ENCODE measurements at places on chromosomes 4 and X.
A peak's percentile ranks its signal among the peaks of the same experiment; 100 is the strongest.

GRCh38 chrX:1424147-1424851 is 28.4 kb downstream of the ASMTL start:
- DNase-seq, result no peak

DNA sequence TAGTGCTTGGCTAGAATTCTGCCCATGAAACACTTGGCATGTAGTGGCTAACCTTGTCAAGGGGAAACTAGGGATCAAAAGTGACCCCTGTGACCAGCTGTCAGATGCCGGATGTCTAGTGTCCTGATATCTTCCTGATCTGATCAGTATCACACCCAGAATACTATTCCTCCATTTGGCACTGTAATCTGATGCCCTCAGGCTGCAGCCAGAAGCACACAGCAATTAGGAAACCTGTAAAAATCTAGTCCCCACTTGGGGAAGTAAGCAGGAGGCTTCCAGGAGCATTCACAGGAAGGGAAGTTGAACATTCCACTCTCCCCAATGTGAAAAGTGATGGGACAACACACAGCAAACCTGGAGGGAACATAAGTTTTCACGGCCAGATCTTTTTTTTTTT is 125.1 kb downstream of the HS6ST2 start:
- no peak for DNase-seq

DNA sequence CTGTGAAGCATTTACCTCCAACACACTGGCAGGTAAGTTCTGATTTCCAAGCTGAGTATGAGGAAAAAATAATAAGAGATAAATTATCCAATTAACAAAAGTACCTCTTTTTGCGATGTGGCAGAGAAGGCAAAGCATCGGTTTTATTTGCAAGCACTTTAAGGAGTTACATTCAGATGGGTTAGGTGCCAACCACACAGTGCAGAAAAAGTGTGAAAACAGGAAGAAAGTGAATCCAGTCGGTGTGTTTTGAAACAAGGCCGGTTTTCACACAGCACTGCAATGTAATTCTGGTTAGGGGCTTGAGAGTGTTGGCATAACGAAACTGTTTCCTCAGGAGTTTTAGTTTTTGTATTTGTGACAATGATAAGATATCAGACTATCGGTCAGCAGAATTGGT is 130.8 kb upstream of the PDLIM3 start:
- DNase-seq, result no peak

DNA sequence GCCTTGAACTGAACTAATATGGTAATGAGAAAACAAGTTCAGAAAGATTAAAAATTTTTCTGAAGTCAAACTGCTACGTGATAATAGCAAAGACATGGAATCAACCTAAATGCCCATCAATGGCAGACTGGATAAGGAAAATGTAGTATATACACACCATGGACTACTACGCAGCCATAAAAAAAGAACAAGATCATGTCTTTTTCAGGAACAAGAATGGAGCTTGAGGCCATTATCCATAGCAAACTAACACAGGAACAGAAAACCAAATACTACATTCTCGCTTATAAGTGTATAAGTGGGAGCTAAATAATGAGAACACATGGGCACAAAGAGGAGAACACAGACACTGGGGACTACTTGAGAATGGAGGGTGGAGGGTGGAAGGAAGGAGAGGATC is 4.3 kb upstream of the RPS3A start:
- no peak for DNase-seq

GRCh38 chrX:29913647-29914046 is 301.7 kb upstream of the MAGEB2 start:
- DNase-seq, result no peak

DNA sequence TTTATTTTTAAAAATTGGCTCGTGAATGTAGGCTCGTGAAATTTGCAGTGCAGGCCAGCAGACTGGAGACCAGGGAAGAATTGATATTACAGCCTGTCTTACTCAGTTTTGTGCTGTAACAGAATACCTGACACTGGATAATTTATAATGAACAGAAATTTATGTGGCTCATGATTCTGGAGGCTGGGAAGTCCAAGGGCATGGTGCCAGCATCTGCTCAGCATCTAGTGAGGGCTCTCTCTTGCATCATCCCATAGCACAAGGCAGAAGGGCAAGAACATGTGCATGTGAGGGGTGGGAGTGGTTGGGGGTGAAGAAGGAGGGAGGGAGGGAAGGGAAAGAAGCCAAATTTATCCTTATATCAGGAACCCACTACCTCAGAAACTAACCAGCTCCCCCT is 13.7 kb upstream of the CLTRN start:
- DNase-seq, result no peak

- peak; percentile 25 for DNase-seq
These were observed 87.8 kb upstream of the NPNT start for GRCh38 chr4:105807496-105807895.

- no peak for DNase-seq
These were observed 647.6 kb upstream of the ACTRT1 start for GRCh38 chrX:128699716-128700285.

GRCh38 chr4:145042601-145043285 is 55.3 kb downstream of the ANAPC10 start:
- DNase-seq, result no peak

GRCh38 chr4:43855283-43855682 is 593.3 kb downstream of the KCTD8 start:
- no peak for DNase-seq

DNA sequence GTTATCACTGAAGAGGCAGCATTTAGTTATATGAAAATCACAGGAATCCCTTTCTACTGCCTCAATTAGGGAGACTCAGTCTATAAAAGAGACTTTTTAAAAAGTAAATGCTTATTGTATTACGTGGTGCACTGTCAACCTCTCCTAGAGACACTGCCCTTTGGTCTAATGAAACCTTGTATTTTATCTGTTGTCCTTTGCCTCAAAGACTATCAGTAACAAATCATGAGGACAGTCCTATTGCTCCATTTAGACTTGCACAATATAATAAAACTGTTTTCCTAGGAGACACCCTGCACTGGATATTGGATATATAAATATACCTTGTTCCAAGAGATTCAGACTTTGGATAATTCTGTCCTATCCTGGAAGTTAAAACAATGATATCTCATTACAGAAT is 34.2 kb downstream of the VCX3A start:
- no peak for DNase-seq

DNA sequence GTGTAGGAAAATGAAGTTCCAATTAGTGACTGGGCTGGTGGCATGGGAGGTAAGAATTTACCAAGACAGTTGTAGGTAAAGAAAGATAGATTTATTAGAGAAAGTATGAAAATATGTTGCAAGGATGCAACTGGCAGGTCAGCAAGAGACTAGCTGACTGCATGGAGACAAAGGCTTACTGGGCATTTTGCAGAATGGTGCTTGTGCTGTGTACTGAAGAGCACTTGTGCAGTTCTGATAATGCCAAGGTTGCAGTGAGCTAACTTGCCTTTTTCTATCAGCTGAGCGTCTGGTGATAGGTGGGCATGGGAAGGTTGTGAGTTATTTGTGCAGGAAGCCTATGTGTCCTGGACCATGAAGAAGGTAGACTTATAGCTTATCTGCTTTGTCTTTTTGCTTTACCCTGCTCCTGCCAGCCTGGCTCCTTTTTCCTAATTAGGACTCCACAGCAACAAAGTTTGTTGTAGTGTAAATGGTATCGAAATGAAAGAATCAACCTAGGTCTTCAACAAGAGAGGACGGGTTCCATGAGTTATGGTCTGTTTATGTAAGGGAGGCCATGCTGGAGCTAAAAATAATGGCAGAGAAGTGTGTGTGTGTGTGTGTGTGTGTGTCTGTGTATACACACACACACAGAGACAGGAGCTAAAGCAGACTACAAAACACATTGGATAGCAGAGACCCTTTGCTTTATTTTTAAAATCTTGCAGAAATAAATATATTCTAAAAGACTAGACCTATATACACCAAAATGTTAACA is 15.0 kb downstream of the BST1 start:
- peak; percentile 37 for DNase-seq

DNA sequence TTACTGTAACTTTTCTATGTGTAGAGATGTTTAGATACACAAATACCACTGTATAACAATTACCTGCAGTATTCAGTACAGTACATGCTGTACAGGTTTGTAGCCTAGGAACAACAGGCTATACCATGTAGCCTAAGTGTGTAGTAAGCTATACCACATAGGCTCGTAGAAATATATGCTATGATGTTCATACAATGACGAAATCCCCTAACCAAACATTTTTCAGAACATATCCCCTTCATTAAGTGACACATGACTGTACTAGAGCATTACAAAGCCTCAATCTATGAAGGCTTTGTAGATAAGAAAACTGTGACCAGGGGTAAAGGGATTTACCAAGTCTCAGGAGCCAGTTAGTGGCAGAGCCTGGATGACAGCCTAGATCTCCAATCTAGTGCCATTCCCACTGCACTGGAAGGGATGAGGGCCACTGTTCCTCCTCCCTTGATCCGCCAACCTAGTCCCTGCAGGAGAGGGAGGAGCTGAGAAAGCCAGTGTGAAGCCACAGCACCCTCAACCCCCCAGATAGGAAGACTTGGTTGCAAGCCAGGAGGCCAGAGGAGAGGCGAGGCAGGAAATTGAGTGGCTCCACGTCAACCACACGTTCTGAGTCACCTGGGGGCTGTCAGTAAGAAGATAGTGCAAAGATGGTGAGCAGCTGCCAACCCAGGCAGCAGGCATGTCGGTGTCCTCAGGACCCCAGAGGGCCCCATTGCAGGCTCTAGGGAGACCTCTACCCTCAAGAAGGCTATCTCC is 227.7 kb downstream of the BCOR start:
- DNase-seq, result peak; percentile 77

- DNase-seq, result no peak
These were observed 165.3 kb downstream of the GASK1B start for GRCh38 chr4:158007566-158007965.

DNA sequence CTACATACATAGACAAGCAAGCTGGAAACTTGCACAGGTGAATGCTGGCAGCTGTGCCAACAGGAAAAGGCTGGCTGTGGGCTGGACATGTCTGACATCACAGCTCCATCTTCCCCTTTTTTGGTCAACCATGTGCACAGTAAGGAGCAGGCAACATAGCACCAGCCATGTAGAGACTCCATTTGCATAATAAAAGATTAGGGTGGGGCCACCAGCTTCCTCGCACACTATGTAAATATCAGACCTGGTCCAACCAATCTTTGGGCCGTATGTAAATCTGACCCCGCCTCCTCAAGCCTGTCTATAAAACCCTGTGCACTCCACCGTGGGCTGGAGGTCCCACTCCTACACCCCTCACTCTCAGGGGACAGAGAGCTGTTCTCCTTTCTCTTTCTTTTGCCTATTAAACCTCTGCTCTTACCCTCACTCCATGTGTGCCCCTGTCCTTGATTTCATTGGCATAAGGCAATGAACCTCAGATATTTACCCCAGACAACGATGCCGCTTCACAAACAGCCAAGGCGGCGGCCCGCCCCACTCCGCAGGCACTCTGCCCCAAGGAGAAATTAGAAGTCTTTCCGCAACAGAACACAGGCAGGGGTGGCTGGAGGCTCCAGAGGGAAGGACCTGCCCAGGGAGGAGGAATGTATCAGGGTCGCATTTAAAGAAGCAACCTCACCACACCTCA is 862.2 kb downstream of the TRIML1 start:
- no peak for DNase-seq
